Activated CD4-positive, alpha-beta T cell treated with anti-CD3 and anti-CD28 coated beads, Interleukin-2, amount 10 ng/mL, durations not matched to agents 7 days and 5 days (primary cell): ENCODE measurements at places on chromosomes 4 and X.

GRCh38 chrX:53279296-53280237 lies 1.8 kb downstream of the IQSEC2 start:
- peak; percentile 15 for DNase-seq

GRCh38 chrX:120309873-120310705 lies 1.2 kb downstream of the TMEM255A start:
- DNase-seq = peak; percentile 10

DNA sequence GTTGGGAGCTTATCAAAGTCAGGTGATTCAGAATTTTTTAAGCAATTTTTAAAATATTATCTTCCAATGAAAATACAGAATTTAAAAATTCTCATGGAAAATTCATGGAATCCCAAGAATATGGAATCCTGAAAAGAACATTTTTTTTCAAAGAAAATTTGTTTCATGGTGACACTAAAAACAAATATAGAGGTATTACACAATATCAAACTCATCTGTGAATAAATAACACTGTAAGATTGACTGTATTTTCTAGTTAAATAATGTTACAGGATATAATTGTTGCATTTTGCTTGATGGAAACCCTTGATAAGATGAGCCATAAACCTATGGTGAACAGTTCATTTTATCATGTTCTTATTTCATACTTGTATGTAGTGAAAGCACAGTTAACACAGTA lies 11.4 kb downstream of the PRIMPOL start:
- no peak for DNase-seq

- no peak for DNase-seq
Measured at GRCh38 chrX:132094164-132094563, 33.7 kb downstream of the FRMD7 start.

- DNase-seq = no peak
Measured at GRCh38 chrX:136214551-136214950, 36.6 kb downstream of the MAP7D3 start.
